ENCODE measurements at places on chromosomes 2 and 18. TPM values are rescaled to one million over a fixed set of nuclear protein-coding genes. Genes with fewer than 3 reads are reported as not detected.

DNA sequence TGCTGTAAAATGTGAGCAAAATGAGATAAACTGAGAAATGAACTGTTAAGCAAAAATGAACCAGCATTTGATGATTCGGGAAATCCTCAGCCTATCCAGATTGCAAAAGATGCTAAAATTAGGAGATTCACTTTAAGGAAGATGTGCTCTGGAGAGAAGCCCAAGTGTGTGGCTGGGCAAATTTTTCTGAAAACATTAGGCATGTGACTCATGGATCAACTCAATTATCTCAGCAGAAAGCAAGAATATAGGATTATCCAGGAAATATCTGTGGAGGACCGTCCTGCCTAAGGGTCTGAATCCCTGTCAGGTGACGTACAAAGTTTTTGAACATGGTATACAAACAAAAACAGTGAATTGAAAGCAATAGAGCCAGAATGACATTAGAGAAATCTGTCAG, 1268.3 kb upstream of the TMEFF2 start:
- no peak for DNase-seq

GRCh38 chr2:239162141-239162821, 238.5 kb downstream of the HDAC4 start:
- DNase-seq, result no peak

DNA sequence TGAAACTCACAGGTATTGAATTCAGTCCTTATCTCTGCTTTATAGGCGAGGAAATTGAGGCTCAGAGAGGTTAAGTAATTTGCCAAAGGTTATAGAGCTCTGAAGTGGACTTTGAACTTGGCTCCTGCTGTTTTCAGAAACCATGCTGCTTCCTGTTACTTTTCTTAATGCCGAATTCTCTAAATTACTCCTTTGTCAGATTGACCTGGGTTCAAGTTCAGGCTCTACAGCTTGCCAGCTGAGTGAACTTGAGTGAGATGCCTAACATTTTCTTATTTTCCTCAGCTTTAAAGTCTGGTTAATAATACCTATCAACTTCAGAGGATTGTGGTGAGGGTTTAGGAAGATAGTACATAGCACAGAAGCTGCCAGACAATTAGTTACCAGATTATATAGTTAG, 3.4 kb downstream of the ASAP2 start:
- DNase-seq, result peak; percentile 63

The AQP12B gene
- polyA plus RNA-seq, result not detected

The NPHP1 gene
- polyA plus RNA-seq, result 2.7 TPM

- DNase-seq, result no peak
Measured at GRCh38 chr18:43060020-43060419, 55.5 kb downstream of the RIT2 start.

DNA sequence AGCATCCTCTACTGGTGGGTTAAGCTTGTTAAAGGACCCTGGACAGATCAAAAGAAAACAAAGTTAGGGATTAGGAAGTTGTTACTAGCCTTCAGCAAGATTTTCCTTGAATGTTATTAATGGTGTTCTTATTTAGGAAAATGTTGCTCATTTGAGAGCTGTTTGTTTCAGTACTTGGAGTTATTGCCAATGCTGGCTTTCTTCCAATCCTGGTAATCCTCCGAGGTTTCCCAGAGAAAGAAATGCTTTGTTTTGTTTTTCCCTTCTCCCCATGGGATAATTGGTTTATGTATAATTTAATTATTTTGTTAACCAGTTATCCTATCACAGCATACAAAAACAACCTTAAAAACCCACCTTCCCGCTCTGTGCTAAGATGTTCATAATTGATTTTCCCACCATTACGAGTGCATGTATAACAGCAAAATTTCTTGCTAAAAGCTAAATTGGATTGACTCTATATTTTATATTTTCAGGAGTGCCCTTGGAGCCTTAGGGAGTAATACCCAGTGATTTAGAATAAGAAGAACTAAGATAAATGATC, 79.8 kb downstream of the MGAT5 start:
- no peak for DNase-seq

- DNase-seq, result no peak
Measured at GRCh38 chr2:95061119-95061512, 35.6 kb downstream of the MAL start.

DNA sequence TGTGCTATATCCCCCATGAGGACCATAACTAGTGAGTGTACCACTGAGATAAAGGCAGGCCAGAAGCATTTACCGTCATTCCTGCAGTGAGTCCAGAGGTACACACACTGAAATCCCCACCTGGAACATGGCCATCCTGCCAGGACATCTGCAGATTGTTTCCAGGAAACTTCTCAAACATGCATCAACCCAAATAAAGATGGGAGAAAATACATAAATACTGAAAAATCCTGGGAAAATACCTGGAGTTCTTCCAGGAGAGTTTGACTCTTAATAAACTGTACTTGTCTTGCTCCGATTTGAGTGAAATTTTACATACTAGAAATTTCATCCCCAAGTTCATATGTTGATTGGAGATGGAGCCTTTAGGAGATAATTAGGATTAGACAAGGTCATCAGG, 388.1 kb upstream of the KLHL29 start:
- no peak for DNase-seq

GRCh38 chr2:152511981-152512380, 177.0 kb downstream of the FMNL2 start:
- DNase-seq, result no peak

DNA sequence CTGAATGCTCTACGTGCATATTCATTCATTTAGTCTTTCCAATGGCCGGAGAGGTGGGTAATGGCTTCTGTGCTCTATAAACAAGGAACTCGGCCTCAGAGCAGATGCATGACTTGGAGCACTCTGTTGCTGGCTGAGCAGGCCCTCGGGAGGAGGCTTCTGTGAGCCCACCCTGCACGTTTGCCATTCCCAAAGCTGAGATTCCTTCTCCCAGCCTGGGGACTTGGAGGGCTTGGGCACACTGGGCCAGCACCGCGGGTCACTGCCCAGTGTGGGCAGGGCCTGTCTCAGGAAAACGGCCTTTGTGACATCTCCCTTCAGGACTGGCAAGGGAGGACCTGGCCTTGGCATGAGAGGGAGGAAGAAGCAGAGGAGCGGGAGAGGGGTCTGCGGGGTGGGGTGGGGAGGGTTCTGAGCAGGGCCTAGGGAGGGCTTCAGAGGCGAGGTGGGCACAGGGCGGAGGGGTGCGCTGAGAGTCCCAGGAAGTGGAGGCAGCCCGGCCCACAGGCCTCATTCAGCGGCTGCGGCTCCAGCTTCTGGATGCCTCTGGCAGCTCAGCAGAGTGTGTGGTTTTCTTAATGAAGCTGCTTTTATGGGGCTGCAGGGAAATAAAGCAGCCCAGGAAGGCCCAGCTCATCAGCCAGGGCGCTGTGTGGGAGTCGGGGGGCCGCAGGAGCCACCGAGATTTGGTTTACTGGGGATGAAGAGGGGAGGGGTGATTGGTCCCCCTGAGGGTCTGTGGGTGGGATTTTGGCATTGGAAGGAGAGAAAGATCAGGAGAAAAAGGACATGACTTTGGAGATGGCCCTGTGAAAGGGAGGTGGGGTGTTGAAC, 51.7 kb upstream of the OTOF start:
- DNase-seq, result no peak

DNA sequence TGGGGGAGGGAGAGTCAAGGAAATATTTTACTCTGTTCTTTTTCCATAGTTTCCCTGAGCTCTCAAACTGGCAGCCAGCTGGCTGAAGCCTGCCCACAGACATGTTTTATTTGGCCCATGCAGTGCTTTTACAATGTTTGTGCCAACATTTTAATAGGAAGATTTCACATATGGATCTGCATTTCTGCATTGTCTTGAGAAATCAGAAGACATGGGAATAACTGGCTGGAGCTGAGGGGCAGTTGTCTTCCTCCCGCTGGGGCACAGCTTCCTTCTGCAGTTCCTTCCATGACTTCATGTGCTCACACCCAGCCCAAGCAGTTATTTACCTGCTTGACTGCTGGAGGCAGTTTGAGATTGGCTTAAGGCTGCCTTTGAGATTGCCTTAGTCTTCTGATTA, 74.4 kb downstream of the PLCL1 start:
- DNase-seq, result no peak

DNA sequence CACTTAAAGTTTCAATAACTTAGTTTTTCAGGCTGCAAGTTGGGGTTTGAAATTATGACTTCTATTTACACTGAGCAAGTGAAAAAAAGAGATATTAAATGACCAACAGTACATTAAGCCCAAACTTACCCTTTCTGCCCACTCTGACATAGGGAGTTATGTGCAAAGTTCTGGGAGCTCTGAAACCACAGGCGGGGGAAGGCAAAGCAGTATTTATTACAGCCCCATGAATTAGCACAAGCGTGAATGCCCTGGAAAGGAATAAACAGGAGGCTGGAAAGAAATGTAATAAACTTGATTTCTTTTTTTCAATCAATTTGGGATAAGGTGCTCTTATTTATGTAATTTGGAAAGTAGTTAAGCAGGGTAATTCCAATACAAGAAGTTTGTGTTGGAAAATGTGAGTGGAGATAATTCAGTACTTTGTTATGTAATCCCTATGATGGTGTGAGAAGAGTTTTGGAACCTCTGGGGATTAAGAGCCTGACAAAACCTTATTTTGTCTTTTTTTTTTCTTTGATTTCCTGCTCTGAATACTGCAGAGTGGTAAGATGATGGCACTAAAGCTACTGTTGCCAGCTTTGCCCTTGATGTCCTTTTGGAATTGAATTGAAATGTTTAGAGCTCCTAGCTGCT, 351.5 kb downstream of the ARHGAP15 start:
- DNase-seq, result no peak

DNA sequence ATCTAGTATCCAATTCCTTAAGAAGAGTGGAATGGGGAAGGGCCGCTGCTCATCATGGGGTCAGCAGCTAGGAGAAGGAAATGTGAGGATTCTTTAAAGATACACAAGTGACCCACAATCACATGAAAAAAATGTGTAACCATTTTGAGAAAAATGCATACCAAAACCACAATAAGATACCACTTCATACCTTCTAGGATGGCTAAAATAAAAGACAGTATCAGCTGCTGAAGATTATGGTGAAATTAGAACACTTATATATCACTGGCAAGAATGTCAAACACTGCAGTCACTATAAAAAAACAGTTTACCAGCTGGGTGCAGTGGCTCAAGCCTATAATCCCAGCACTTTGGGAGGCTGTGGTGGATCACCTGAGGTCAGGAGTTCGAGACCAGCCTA, 67.9 kb downstream of the C2orf74 start:
- no peak for DNase-seq

The POLE4 gene
- polyA plus RNA-seq, result 88.0 TPM

- no peak for DNase-seq
Measured at GRCh38 chr2:69490486-69490885, 53.3 kb upstream of the NFU1 start.

The BCL11A gene
- polyA plus RNA-seq, result not detected

Measured in HepG2 (cell line).